NCI-H1105 (cell line): ENCODE measurements at places on chromosomes 12 and 14.

DNA sequence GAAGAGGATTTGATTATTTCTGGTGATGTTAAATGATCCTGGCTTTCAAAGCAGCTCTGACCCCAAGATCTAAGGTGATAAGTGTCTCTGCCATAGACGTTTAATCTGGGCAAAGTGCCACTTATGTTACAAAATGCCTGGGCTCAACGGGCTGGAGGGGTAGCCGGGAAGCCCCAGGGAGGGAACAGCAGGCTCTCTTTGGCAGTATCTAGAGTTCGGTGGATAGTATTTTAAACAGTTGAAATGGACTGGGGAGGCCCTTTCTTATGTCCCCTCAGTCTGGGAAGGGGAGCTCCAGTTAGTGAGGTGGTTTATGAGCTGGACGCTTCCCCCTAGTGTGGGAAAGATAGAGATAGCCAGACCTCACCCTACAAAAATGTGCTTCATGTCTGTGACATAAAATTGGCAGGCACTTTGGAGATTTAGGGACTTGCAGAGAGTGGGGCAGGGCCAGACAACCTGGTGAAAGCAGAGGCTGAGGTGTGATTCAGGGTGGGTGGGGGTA lies 5.5 kb upstream of the HOXC11 start:
- DNase-seq, result no peak

DNA sequence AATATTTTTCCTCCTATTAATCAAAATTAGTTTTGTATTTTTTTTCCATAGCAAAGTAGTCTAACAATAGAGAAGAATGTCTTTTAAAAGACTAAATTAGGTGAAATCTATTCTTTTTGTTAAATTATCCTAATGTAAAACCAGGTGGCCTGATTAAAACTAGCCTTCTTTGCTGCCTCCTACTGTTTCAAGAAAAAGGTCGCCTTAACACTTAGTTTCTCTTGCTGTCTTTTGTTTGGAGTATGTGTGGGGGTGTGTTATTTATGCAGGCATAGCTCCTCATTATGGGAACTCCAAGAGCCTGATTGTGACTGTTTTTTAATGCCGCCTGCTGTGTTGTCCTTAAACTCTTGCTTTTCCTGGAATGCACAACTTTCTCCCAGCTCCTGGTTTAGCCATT lies 855.3 kb downstream of the DIO2 start:
- DNase-seq, result no peak

DNA sequence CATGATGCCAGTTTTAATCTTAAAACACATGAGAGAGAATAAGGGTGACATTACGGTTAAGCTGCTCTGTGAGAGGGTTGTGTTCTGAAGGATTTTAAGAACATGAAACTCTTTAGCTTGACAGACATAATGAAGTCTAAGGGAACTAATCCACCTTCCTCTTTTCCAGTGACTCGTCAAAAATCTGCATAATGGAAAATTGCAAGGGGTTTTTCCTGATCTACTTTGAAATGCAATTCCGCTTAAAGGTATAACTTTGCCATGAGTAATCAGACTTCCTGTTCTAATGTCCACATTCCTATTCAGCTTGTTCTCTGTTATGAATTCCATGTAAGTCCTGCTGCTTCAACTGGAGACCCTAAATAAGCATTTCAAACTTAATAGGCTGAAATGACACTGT lies at the start of gene ZNF705A:
Gene ZNF705A (plus strand): TSS at position 171 of the 400 bp plus-strand sequence. CDS start 15,611 bp downstream, outside the sequence.
- DNase-seq, result no peak

GRCh38 chr12:32191445-32191844 lies 84.8 kb downstream of the BICD1 start:
- DNase-seq, result no peak

- DNase-seq, result no peak
Observed at GRCh38 chr12:122830517-122831214, 4.6 kb upstream of the HIP1R start.

- no peak for DNase-seq
Observed at GRCh38 chr12:113482334-113482733, 10.7 kb upstream of the LHX5 start.

- peak; percentile 96 for DNase-seq
Observed at GRCh38 chr14:100841761-100842403, 16.0 kb downstream of the MEG3 start.

- DNase-seq, result no peak
Observed at GRCh38 chr12:104482113-104482512, 25.4 kb downstream of the CHST11 start.

- no peak for DNase-seq
Observed at GRCh38 chr14:63180011-63180410, 24.2 kb upstream of the RHOJ start.

DNA sequence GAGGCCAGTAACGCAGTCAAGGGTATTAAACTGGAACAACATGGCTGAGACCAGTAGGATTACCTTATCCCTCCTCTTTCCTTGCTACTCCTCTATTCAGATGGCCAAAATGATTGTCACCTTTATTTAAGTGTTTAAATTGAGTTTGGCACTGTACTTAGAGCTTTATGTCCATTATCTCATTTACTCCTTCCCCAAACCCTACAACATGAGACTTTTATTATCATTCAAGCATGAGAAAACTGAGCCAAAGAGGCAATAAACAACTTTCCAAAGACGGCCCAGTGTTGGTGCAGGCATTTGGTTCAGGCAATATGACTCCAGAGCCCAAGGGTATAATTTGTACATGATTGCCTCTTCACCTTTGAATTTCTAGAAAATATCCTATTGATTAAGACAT lies 370.9 kb upstream of the KITLG start:
- peak; percentile 58 for DNase-seq
